Hair follicular keratinocyte (primary cell): ENCODE measurements at places on chromosomes 3 and 15. TPM values are rescaled to one million over a fixed set of nuclear protein-coding genes. Genes with fewer than 3 reads are reported as not detected.

SPTBN5 gene
- total RNA-seq: 0.04 and 0.31 TPM in 2 replicates

GOLGA8H gene
- 0.08 and 0.15 TPM in 2 replicates for total RNA-seq

RHCG gene
- total RNA-seq: 15.5 and 22.8 TPM in 2 replicates

PTPRG gene
- total RNA-seq: 10.1 and 14.3 TPM in 2 replicates

UBAP1L gene
- total RNA-seq: 0.38 and 0.47 TPM in 2 replicates

AADACL2 gene
- total RNA-seq: not detected in 2 replicates

SERPINI2 gene
- not detected in 2 replicates for total RNA-seq
